Renal cortex interstitium (tissue), 15 donors: ENCODE measurements at places on chromosomes 12 and 14.

GRCh38 chr12:123449856-123450255 lies 8.1 kb upstream of the SNRNP35 start:
- no peak for DNase-seq

DNA sequence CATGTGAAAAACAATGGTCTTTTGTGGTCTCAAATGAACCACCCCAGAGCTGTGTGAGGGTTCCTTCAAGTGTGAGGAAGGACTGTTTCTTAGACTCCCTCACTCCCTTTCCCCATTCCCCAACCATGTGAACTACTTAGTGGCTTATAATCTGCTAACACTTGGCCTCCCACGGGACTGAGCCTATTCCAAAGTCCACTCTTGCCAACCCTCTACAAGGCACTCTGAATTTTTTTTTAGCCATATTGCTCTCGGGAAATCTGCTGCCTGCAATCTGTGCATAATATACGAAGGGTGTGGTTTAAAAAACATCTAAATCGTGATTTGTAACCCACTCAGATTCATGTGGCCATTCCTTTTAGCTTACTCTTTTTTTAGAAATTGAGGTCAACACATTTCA lies 2.6 kb downstream of the SVOP start:
- DNase-seq = no peak

- DNase-seq = no peak
Measured at GRCh38 chr14:103474893-103475292, 47.7 kb downstream of the CKB start.

GRCh38 chr12:104521731-104522130 lies 65.0 kb downstream of the CHST11 start:
- DNase-seq = no peak

GRCh38 chr14:99721792-99722516 lies 37.9 kb downstream of the CYP46A1 start:
- no peak for DNase-seq

DNA sequence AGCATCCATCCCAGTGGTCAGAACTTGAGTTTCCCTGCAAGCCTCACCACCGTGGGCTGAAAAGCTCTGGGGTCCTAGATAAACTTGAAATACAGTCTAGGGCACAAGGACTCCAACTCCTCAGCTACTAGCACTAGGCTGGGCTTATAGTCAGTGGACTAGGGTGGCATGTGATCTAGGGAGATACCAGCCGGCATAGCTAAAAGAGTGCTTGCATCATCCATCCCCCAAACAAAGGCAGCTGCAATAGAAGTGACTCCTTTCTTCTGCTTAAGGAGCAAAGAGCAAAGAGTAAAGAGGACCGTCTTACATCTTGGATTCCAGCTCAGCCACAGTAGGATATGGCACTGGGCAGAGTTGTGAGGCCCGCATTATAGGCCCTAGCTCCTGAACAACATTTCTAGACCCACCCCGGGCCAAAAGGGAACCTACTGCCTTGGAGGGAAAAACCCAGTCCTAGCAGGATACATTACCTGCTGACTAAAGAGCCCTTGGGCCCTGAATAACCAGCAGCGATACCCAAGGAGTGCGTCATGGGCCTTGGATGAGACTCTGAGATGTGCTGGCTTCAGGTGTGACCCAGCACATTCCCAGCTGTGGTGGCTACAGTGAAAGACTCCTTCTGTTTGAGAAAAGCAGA lies 17.9 kb upstream of the SOS2 start:
- DNase-seq = no peak
